Stimulated activated CD4-positive, alpha-beta T cell treated with anti-CD3 and anti-CD28 coated beads, Interleukin-15, amount 100 ng/mL, for 1 hour (primary cell): ENCODE measurements at places on chromosomes 6 and 20.

DNA sequence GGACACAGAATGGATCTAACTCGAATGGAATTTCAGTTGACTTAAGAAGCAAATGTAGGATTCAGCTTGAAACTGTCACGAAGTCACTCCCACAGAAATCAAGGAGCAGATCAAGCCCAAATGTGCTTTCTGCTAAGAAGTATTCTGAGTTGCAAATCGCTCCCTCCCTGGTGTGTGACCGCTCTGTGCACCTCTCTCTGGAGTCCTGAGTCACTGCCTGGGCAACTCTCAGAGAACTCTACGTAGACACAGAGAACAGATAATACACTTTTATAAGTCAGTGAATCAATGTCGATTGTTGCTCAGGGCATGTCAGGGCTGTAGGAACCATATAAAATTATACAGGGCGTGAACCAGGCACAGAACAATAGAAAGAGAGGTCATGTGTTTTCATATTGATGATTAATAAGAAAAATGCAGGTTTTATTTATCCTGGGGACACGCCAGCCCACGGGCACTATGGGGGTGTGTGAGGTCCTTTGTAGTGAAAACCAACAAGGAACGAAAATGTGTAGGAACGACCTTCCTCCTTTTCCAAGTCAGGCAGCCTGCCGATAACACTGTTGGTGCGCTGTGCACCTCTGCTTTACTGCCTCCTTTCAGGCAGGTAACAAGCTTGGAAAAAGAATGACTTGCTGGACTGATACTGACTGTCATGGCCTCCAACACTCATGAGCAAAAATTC lies 248.1 kb upstream of the FOXQ1 start:
- DNase-seq = no peak

DNA sequence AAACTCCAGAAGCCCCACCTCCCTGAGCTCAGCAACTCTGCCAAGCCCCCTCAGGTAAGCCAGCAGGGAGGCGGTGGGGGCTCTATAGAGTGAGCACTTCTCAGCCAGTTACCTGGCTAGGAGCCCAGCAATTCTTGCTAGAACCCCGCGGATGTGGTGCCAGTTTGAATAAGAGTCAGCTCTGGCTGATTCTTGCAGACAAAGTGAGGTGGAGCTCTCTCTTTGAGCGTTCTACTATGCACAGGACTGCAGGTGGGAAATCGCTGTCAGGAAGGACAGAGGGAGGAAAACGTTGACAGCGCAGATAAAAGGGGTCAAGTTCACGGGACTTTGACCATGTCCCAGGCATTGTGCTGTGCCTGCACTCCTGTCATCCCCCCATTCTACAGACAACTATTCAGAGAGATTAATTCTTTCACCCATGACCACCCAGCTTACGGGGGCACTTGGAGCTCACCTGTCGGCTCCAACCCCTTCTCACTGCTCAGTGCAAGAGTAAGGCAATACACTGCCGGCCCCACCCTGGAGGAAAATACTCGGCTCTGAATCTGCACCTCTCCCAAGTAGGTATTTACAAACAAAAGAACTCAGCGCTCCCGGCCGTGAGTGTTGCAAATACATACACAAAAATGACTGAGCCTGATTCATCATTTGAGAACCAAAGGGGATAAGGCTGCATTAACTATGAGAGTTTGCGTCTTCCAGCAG lies 92.9 kb downstream of the ANKRD60 start:
- no peak for DNase-seq

DNA sequence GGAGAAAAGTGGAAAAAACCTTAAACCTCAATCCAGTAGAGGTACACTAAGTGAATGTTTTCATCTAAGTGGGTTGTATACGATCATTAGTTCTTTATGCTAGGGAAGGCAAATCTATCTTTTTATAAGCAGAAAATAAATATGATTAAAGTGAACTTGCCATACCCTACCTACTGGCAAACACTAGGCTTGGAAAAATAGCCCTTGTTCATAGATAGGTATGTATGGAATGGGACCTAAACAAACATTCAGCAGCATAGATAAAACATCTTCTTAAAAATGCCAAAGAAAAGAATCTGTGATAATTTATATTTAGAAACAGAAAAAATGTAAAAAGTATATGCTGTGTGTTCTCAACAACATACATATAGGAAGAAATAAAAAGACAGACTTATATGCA lies 18.8 kb downstream of the REV3L start:
- no peak for DNase-seq

- no peak for DNase-seq
Observed at GRCh38 chr6:33908025-33908424, 104.2 kb upstream of the MLN start.

DNA sequence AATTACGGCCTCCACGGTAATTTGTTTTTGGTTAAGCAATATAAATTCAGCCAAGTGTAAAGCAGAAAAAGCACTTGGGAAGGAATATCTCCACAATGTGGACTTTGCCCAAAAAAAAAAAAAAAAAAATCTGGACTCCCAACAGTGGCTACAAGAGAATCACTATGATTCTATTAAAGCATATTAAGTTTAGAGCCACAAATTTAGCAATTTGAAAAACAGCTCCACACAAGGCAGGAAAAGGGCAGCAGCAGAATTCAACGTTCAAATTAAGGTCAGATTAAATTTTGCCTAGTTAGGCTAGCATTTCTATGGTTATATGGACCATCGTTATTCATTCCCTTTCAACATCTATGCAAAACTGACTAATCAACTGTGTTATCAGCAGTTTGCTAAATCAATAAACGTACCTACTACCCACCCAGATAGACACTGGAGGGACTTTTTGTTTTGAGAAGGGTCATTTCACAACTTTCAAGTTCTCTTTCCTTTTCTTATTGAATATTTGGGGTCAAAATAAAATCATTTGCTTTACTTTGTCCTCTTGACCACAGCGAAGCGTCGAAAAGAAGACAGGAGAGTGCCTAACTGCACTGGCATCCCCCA lies 1.0 kb downstream of the MCM9 start:
- no peak for DNase-seq

DNA sequence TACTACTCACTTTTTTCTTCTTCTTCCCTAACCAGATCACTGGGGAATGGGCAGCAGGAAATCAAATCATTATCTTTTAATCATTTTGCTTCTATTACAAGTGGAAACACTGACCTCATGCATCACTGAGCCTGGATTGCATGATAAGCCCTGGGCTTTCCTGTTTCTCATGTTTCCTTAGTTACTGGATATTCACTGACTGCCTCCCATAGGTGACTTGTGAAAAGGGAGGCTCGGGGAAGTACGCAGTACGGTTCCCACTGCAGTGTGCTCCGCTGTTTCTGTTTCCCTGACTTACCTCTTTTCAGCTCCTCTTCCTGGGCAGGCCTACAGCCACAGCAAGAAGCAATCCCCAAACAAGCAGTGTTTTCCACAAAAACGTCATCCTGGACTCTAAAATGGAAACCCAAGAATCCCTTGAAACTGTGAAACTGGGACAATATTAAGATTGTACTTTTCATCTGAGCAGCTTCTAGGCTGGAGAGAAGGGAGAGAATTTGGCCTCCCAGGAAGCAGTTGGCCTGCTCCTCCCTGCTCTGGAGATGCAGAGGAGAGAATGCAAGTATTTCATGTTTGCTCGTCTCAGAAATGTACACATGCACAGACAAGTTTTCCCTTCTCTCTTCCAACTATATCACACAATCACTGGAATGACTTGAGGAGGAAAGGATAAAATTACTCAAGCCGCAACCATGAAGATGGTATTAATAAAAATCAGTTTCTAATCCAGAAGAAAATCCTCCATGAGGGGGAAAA lies 13.1 kb downstream of the BTNL2 start:
- DNase-seq = no peak

DNA sequence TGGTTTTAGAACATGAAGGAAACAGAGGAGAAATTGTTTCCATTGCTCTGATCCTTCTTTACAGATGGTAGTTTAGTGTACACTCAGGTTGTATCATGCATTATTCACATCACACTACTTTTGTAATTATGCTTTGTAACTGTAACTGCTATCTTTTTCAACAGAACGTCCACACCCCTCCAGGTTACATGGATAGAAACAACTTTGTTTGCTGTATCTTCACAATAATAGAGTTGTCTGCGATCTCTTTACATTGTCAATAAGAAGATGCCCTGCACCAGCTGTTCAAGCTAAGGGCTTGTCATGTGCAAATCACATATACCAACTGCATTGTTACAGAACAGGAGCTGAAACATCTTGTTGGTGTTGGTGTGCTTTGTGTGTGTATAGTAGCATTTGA lies 67.9 kb upstream of the MAP7 start:
- DNase-seq = no peak

GRCh38 chr6:42661540-42662153 lies 60.8 kb downstream of the PRPH2 start:
- DNase-seq = peak; percentile 72

DNA sequence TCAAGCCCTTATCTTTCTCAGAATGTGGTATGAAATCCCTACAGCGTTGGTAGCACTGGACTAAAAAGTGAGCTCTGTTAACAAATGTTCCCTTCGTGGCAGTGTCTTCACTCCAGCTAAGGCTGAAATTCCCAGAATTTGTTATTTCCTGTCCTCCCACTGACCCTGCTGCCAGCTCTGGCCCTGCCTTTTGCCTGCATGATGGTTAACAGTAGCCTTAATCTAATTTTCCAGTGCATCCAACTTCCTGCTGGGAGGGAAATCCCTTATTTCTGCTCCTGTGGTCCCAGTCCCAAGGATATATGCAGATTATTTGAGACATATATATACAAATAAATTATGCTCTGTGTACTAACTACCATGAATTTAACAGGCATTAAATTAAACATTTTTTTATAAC lies 157.2 kb upstream of the CARMIL1 start:
- no peak for DNase-seq

DNA sequence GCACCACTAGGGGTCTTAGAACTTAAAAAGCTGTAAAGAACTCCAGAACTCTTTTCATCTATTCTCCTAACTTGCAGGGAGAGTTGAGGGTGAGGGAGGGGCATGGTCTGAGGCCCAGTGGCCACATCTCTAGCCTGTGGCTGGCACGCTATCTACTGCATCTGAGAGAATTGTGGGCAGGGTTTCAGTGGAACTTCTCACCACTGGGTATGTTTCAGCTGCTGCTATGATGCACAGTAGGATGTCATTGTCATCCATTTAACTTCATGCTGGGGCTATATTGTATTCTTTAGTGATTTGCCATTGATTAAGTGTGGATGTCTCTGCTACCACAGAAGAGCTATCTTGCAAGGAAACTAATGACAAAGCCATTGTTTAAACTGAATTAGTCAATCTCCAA lies 4.5 kb downstream of the TMEM14A start:
- DNase-seq = no peak

- no peak for DNase-seq
Observed at GRCh38 chr6:22135395-22135794, 161.4 kb downstream of the PRL start.

DNA sequence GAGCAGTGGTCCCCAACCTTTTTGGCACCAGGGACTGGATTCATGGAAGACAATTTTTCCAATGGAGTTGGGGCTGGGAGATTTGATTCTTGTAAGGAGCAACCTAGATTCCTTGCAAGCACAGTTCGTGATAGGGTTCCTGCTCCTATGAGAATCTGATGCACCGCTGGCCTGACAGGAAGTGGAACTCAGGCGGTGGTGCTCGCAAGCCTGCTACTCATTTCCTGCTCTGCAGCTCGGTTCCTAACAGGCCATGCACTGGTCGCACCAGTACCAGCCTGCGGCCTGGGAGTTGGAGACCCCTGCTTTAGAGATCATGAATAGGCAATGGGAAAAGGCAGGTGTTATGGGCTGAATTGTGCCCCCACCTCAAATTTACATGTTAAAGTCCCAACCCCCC lies 131.2 kb downstream of the PFDN4 start:
- no peak for DNase-seq

DNA sequence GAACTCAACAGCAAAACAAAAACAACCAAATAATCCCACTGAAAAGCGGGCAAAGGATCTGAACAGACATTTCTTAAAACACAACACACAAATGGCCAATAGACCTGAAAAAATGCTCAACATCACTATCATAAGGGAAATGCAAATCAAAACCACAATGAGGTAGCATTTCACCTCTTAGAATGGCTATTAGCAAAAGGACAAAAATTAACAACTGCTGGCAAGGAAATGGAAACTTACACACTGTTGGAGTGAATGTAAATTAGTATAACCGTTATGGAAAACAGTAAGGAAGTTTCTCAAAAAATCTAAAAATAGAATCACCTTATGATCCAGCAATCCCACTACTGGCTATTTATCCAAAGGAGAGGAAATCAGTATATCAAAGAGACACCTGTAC lies 20.9 kb downstream of the FAM8A1 start:
- no peak for DNase-seq

GRCh38 chr6:142941018-142941417 lies 4.0 kb downstream of the HIVEP2 start:
- DNase-seq = no peak

- no peak for DNase-seq
Observed at GRCh38 chr6:169254456-169255316, 1.0 kb upstream of the THBS2 start.

DNA sequence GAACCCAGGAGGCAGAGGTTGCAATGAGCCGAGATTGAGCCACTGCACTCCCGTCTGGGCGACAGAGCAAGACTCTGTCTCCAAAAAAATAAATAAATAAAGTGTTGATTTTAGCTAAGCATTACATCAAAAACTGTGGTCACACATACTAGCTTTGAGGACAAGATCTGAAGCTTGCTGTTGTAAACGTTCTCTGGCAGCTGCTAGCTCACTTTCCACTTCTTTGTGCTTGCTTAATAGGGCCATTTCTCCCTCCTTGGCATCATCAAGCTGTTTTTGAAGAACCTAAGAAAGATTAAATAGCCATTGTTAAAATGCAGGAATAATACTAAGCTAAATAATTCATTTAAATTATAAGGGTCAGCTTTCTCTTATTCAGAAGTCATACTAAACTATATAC lies 55.7 kb downstream of the FAM184A start:
- no peak for DNase-seq

- no peak for DNase-seq
Observed at GRCh38 chr6:48098923-48099322, 12.1 kb downstream of the PTCHD4 start.

DNA sequence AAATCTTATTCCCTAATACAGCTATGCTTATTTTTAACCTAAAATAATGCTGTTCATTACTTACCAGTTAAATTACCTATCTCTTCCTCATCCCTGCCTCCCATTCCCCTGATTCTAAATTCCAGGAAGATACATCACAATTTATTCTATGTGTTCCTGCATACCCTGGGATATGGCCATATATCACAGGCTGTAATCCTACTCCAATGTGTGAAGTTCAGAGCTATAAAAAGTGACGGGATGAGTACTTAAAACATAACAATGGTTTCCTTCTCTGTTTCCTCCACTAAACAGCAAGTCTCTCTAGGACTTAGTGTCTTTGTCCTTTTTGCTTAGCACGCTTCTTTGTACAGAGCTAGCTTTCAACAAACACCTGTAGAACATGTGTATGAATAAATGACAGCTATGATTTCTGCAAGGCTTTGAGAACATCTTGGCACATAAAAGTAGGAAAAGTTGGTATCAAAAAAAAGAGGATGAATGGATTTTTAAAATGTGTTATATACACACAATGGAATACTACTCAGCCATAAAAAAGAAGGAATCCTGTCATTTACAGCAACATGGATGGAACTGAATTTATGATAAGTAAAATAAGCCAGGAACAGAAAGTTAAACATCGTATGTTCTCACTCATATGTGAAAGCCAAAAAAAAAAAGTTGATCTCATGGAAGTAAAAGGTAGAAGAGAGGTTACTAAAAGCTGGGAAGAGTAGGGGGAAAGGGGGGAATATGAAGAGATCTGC lies 45.8 kb downstream of the SESN1 start:
- DNase-seq = no peak

GRCh38 chr6:13617066-13617465 lies 1.9 kb downstream of the NOL7 start:
- DNase-seq = no peak

GRCh38 chr6:136963259-136963658 lies 41.2 kb downstream of the SLC35D3 start:
- DNase-seq = no peak

GRCh38 chr6:100096936-100097335 lies 102.9 kb upstream of the MCHR2 start:
- no peak for DNase-seq
